ENCODE measurements at places on chromosomes 1 and 21. TPM values are rescaled to one million over a fixed set of nuclear protein-coding genes. Genes with fewer than 3 reads are reported as not detected.

DNA sequence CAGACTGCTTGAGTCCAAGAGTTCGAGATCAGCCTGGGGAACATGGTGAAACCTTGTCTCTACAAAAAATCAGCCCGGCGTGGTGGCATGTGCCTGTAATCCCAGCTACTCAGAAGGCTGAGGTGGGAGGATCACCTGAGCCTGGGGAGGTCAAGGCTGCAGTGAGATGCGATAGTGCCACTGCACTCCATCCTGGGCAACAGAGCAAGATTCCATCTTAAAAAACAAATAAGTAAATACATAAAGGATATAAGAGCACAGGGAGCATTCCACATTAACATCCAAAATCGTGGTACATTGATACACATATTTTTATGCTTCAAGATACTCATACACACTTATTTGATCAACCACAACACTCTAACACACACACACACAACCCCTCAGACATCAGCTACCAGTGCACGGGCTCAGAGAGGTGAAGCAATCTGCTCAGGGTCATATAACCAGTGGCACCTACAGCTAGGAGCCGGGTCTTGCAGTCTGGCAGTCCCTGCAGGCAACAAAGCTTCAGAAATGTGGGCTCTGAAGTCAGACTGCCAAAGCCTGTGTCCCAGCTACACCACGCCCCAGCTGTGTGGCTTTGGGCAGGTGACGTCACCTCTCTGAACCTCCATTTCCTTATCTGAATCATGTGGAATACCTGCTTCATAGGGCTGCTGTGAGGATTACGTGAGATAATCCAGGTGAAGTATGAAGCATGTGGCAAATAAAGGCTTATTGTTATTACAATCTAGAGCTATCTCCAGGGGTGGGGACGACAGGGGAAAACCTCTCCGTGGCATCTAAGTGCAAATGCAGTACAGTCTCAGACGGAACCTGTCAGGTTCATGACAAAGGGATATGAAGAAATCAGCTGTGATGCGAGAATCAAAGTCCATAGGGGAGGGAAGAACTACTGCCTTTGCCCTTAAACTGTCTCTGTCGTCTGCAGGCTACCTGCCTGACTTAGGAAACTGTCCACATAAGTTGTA, 4.8 kb upstream of the CRYBG2 start:
- no peaks in the 10 kb centered on the region for H3K36me3 ChIP-seq
- H3K27me3 ChIP-seq, result peaks cover 83% of the 10 kb centered on the region
- H3K27ac ChIP-seq, result no peak overlapping the region

DNA sequence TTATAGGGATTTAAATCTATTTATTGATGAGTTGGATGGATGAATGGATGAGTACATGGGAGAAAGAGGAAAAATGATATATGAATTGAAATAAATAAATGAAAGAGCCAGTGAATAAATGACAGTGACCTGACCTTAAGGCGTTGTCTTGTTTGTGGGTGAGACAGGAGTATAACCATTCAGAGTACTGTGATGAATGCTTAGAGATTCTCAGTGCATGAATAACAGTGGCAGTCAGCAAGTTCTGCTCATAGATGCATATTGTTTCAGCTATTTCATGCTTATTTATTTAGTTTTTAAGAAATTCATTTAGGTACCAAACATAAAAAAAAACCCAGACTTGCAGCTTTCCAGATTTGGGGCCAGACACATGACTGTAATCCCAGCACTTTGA, 116.4 kb downstream of the FGGY start:
- peaks cover 4% of the 10 kb centered on the region for H3K4me1 ChIP-seq
- H3K27me3 ChIP-seq, result no peaks in the 10 kb centered on the region
- H3K4me3 ChIP-seq, result no peak overlapping the region
- no peaks in the 10 kb centered on the region for H3K36me3 ChIP-seq

EIF2D gene
- total RNA-seq, result 51.7 TPM

DNA sequence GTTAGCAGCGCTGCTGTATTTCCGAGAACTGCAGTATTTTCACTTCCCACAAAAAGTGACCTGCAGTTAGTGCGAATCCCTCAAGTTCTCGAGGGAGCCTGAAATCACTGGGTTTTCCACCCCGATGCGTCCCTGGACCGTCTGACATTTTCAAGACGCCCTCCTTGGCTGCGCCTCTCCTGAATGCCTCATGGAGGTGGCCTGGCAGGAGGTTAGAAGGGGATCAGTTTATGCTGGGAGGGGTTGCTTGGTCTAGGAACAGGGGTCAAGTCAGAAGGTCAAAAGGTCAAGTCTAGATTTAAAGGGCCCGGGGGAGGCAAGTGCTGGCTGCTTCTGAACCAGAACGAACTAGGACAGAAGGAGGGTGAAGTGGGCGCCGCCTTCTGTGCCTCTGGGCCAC, 176.8 kb downstream of the PRDM16 start:
- no peaks in the 10 kb centered on the region for H3K4me1 ChIP-seq
- no peaks in the 10 kb centered on the region for H3K36me3 ChIP-seq
- peaks cover 3% of the 10 kb centered on the region for H3K27me3 ChIP-seq
- H3K4me3 ChIP-seq, result no peak overlapping the region
- DNase-seq, result no peak

GRCh38 chr1:41535276-41535675, 50.8 kb upstream of the EDN2 start:
- H3K4me3 ChIP-seq, result no peak overlapping the region
- no peak overlapping the region for H3K27ac ChIP-seq
- H3K27me3 ChIP-seq, result no peaks in the 10 kb centered on the region
- no peaks in the 10 kb centered on the region for H3K36me3 ChIP-seq
- no peak for DNase-seq
- peaks cover 8% of the 10 kb centered on the region for H3K4me1 ChIP-seq

LCE2B gene
- not detected for total RNA-seq
